ENCODE measurements at places on chromosomes 2 and 18. TPM values are rescaled to one million over a fixed set of nuclear protein-coding genes. Genes with fewer than 3 reads are reported as not detected.
A peak's percentile ranks its signal among the peaks of the same experiment; 100 is the strongest.

- peak; percentile 93 for DNase-seq
Observed at GRCh38 chr18:36187193-36187825, at the start of gene MOCOS. Gene MOCOS (plus strand): TSS chr18:36187497. CDS start chr18:36187540, 43 bp downstream.

DNA sequence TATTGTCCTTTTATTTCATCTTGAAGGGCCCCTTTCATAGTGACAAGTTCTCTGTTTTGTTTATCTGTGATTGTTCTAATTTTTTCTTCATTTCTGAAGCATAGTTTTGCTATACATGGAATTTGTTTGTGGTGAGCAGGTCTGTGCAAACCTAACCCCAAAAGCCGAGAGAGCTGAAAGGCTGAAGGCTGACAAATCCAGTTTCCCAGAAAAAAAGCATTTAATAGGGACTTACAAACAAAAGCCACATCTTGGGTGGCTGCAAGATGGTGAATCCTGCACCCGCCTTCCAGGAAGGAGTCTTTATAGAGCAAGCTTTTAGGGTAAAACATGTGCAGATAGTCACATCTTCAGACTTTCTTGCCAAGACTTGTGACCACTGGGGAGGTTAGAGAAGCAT lies 473.4 kb upstream of the TRIB2 start:
- DNase-seq = no peak

DNA sequence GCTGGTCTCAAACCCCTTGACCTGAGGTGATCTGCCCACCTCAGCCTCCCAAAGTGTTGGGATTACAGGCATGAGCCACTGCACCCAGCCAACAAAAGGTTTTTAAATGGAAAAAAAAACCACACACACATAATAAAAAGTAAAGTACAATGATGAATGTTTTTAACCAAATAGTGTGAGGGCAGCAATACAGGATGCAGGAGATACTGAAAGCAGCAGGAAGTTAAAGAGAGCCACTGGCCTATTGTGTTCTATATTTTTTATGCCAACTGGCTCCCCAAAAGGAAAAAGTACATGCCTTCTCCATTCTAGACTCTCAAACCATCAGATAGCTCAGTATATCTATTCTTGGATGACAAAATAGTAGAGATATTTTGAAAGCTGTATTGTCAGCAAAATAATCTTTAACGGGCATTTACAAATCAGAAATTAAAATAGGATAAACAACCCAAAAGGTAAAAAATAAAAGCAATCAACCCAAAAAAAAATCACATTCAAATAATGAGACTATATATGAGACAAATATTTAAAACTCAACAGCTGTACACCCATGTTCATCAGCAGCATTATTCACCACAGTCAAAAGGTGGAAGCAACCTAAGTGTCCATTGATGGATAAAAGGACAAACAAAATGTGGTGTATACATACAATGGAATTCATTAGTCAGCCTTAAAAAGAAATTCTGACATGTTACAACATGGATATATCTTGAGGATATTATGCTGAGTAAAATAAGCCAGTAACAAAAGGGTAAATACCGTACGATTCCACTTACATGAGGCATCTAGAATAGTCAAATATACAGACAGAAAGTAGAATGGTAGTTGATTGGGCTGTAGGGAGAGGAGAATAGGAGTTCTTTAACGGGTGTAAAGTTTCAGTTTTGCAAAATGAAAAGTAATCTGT lies 26.2 kb downstream of the GPATCH11 start:
- no peak for DNase-seq

- DNase-seq = no peak
Observed at GRCh38 chr2:100425107-100425506, 7.6 kb upstream of the CHST10 start.

DNA sequence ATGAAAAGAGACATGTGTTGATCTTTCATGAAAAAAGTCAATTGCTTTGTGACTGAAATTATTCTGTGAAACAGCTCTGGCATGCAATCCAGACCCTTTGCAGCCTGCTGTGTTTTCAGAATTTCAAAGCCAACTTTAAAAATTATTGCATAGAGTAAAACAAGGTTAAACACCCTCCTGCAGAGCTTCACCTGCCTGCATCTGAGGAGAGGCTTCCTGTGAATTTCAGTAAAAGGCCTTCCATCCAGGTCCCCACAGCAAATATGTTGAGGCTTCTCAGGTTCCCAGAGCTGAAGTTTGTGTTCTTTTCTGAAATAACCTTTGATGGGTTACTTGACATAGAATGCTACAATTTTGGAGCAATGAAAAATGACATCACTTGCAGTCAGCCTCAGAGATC lies 4.1 kb downstream of the XIRP2 start:
- DNase-seq = no peak

DNA sequence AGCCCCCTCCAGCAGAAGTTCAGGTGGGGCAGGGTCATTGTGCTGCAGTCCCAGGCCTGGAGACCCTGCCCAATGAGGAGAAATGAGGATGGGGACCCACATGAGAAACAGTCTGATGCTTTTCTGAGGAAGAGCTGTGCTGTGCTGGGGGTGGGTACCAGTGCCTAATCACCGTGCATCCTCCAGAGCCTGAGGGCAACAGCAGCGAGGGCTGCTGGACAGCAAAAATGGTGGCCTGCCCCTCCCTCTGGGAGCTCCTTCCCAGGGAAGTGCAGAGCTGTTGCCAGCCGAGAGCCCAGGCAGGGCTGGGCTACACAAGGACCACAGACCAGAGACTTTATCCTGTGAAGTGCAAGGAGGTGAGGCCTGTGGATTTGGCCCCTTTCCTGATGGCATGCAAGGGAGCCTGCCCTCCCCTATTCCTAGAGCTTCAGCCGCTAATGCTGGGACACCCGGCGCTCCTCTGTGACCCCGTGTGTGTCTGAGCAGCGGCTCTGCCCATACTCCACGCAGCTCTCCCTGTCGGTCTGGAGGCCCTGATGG lies 134.8 kb downstream of the DSEL start:
- DNase-seq = no peak

- DNase-seq = no peak
Observed at GRCh38 chr2:165328272-165328671, 89.1 kb downstream of the SCN2A start.

IAH1 gene
- total RNA-seq = 47.5 TPM

KIAA2012 gene
- 0.11 TPM for total RNA-seq

DYSF gene
- 5.0 TPM for total RNA-seq

CYP27A1 gene
- 28.1 TPM for total RNA-seq

ABCB11 gene
- total RNA-seq = 4.1 TPM

COQ10B gene
- 29.2 TPM for total RNA-seq

ZFAND2B gene
- 78.0 TPM for total RNA-seq

All from left colon (tissue), 2 donors.